ENCODE measurements at places on chromosomes 4 and X.

DNA sequence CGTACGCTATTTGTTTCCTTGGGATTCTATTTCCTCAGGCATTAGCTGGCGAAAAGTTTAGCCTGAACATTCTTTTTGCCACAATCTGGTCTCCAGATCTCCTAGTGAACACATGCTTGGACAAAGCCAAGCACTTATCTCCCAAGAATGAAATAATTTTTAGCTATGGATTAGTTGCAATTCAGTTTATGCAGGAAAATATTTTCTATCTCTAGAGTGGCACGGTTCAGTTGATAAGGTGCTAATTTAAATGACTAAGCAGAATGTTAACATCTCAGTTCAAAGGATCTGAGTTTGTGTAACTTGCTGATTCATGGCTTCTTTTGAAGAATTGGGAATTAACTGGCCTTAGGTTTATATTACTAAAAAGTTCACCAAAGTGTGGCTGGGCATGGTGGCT is 58.1 kb upstream of the JADE1 start:
- DNase-seq: no peak

DNA sequence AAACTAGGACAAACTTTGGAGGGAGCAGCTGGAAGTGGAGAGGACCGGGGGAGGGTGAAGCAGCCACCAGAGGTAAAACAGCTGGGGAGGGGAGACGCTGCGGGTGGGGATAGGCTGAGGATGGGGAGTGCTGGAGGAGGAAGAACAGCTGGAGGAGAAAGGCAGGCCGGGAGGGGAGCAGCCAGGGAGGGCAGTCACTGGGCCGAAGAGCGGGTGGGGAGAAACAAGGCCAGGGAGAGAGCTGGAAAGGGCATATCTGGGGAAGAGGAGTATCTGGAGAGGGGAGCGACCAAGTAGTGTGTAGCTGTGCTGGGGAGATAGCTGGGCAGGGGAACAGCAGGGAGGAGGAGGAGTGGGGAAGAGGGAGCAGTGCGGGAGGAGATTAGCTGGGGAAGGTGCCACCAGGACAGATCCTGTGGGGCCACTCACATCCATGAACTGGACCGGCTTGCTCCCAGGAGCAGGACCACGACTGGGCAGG is 2.7 kb downstream of the SLC38A5 start:
- DNase-seq: no peak

DNA sequence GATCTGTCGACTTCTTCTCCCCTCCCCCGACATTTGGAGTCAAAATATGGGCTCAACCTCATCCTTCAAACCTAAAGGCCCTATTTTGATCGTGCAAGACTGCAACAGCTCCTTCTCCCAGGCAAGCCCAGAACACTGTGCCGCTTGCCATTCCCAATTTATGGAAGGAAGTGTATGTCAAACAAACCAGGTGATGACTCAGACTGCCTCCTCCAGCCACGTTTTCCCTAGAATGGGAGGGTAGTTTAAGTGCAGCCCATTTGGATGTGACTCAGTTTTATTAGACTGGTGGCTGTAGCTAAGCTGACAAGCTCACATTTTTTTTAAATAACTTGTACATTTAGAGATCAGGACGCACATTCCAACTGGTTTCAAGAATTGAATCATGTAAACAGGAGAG is 570.4 kb upstream of the DIPK2B start:
- DNase-seq: no peak

DNA sequence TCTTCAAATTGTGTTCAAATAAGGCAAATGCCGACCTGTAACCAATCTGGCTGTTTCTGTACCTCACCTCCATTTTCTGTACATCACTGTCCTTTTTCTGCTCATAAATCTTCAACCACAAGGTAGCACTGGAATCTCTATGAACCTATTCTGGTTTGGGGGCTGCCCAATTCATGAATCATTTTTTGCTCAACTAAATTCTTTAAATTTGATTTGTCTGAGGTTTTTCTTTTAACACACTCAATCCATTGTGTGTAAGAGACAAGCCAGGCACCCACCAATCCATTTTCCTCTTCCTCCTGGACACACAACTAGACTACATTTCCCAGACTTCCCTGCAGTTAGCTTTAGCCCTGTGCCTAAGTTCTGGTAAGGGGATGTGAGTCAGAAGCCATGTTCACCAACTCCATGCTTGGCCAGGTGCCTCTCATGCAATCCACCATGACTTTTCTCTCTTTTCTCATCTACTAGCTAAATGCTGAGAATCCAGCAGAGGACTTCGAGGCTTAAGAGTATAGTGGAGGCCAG is 193.2 kb upstream of the KLF3 start:
- DNase-seq: no peak

- no peak for DNase-seq
Observed at GRCh38 chr4:105758958-105759357, 50.4 kb downstream of the GSTCD start.

DNA sequence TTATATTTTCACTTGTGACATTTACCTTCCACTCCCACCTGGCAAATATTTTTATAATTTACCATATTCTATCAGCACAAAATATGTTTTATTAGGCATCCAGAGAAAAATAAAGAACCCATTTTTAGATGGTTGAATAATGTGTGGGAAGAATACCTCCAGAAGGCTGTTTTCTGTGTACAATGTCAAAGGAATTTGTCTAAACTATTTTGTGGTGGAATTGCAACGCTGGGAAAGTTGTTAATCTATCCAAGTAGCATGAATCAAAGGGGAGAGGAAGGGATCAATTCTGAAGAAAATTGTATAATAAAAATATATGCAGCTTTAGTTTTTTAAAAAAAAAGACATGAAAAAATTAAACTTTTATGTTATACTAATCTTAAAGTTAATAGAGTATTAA is 706.5 kb downstream of the FSTL5 start:
- DNase-seq: no peak

DNA sequence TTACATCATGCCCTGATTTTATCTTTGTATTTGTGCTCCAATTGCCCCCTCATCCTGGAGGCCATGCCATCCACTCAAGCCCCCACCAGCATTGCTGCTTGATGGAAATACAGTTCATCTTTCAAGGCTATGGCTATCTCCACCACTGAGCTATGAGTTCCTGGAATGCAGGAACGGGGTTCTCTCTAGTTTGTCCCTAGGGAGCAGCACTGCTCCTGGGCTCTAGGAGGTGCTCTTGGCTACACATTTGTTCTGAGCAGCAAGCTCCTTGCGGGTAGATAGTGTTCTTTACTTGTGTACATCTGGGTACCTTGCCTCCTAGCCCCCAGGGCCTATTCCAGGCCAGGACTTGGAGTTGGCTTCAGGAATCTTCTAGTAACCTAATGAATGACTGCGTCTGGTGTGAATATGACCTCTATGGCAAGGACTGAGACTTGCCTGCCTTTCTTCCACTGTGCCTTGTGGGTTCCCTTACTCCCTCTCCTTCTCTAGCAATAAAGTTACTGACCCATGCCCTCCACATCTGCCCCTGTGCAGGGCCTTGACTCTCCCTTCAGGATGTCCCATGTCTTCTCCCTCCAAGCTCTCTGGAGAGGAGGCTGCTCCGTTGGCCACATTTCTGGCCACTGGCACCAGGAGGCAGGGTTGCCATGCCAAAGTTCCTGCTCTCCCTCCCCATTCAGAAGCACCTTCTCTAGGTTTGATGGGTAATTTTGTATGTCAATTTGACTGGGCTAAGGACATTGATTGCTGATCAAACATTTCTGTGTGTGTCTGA is 7.6 kb downstream of the CITED1 start:
- no peak for DNase-seq

- no peak for DNase-seq
Observed at GRCh38 chr4:70365479-70365878, 4.9 kb downstream of the SMR3A start.

GRCh38 chrX:30504309-30504708 is 73.3 kb downstream of the TASL start:
- DNase-seq: no peak

DNA sequence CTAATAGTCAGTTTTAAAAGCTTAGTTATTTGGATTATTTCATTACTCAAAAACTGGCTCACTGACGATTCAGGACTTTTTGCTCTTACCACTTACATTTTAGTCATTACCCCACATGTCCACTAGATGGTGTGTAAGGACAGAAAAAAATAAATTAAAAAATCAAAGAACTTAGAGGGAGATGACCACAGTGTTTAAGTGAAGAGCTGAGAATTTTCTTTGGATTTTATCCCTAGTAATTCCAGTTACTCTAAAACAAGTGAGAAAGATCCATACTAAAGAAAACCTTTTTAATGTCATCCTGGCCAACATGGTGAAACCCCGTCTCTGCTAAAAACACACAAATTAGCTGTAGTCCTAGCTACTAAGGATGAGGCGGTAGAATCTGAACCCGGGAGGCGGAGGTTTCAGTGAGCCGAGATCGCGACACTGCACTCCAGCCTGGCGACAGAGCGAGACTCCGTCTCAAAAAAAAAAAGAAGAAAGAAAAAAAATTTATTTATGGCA is 26.4 kb upstream of the TMPRSS11B start:
- no peak for DNase-seq

- DNase-seq: no peak
Observed at GRCh38 chrX:155068165-155068564, 2.8 kb downstream of the CMC4 start.

- no peak for DNase-seq
Observed at GRCh38 chr4:106316773-106317409, 541 bp downstream of the AIMP1 start.

Measured in activated T-helper 1 cell treated with Interleukin-2 at 50 U/mL for 16 hours (primary cell).